Activated CD4-positive, alpha-beta T cell treated with anti-CD3 and anti-CD28 coated beads for 36 hours (primary cell): ENCODE measurements at places on chromosomes 3 and 15.

DNA sequence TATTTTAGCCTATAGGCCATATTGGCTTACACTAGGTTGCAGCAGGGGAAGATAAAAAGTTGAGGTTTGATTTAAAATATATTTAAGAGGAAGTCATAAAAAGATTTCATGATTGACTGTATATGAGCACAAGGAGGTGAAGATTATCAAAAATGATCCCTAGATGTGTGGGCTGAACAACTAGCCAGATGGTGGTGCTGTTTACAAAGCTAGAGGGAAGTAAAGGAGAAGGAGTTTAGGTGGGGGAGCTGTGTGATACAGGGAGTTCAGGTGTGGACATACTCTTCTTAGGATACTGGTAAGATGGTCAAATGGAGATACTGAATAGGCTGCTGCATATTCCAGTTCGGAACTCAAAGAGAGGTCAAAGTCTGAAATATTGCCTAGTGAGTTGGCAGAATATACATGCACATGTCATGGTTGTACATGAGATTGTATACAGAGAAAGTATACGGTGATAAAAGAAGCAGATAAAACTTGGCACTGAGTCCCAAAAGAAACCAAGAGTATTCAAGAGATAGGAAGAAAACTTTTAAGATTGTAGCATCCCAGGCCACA lies 727.8 kb downstream of the NLGN1 start:
- no peak for DNase-seq

DNA sequence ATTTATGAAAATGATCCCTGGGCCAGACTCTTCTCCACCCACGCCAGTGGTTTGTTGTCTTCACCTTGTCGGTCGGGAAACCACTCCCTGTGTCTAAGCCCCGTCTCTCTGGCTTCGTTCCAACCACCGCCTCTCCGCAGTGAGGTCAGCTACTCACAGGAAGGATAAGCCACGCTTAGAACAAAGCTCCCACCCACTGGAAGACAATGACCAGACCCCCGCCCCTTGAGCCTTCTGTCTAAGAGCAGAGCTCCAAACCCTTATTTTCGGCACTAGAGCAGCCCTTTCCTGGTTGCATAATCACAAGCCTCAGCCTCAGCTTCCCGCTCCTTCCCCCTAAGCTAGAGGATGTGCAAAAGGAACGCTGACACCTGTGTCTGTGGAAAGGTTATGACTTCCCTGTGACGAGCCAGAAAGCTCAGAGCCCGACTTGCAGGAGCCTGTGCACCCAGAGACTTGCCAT lies 114.9 kb upstream of the MEF2A start:
- DNase-seq = peak; percentile 80

- DNase-seq = no peak
Measured at GRCh38 chr3:8778475-8778874, 9.1 kb upstream of the OXTR start.

DNA sequence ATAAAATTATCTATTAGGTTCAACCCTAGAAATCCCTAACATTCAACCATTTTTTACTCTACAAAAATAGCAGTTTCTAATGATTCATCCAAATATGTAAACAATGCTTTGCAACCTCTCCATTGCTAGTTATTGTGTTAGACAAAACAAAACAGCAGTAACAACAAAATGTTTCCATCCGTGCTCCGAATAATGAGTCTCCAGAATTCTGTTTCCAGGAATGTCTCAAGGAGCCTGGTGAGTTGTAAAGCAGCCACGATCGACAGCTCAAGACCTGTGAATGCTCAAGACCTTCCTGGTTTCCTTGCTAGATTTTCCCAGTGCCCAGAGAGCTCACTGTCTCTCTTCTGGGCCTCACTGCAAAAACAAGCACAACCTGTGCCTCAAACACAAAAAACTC lies 49.9 kb downstream of the CHRD start:
- DNase-seq = no peak

DNA sequence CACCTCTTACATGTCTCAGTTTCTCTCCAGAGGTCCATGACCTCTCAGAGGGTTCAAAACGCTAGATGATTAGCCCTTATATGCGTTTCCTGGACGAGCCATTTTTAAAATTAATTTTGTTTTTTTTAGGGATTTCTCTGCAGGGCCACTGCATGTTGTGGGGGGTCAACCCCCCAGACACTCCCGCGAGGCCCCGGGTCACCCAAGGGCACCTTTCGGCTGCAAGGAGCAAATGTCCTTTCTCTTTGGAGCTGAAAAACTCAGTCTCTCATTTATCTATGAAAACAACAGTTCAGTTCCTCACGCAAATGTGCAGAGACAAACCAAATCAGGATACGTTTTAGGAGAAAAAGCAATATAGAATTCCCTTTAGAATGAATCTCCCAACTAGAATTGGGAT lies 944.3 kb upstream of the SEMA6D start:
- DNase-seq = no peak

DNA sequence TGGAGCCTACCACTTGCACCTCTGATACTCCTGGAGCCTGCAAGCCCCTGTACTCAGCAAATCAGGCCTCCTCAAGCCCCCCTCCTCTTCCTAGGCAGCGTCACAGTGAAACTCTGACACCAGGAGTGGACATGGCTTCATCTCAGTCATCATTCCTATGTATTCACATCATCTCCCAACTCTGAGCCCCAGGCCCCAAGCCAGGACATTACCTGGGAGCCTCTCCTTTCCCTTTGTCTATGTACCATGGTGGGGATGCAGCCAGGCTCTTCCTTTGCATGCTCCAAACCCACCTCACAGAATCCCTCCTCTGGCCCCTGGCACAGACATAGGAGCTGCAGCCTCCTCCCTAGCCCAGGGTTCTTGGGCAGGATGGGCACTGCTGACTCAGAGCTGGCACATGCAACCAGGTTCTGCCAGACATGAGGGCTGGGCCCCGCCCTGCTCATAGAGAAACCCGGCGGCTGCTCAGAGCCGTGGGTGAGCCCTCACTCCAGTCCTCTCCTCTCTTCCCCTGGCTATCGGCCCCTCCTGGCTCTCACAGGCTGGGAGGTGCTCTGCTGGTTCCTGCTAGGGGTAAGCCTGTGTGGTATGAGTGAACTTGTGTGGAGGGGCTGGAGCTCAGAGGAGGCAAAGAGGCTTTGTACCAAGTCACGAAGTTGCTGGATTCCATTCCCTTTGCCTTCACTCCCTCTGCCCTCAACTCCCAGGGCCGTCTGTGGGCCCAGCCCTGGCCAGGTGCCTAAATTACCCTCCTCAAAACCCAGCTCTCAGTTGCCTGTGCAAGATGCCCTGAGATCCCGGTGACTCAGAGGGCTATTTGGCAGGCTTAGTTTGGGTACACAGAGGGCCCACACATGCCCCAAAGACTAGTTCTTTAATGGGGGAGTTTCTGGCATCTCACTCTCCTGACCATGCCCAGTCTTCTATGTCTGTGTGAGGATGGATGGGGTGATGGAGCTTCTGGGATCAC lies 1.9 kb upstream of the PLCD1 start:
- peak; percentile 57 for DNase-seq

DNA sequence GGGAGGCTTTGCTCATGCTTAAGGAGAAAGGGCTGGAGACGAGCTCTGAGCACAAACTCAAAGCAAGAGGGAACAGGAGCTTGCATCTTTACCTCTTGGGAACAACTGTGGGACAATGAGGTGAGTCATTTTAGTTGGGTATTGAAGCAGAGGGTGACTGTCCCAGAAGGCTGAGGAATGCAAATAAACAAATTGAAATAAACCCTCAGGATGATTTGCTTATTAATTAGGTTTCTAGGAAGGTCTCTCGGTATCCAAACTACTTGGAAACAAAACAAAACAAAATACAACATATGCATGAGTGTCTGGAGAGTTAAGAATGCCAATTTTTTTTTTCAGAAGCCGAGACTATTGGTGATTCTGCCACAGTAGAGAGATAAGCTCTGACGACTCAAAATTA lies 38.4 kb upstream of the CACNA2D3 start:
- DNase-seq = no peak

GRCh38 chr3:125072301-125072700 lies 16.5 kb upstream of the HEG1 start:
- DNase-seq = no peak

- peak; percentile 43 for DNase-seq
Measured at GRCh38 chr3:51099794-51100535, 285.1 kb upstream of the MANF start.

GRCh38 chr3:120410116-120410515 lies 40.7 kb downstream of the FSTL1 start:
- no peak for DNase-seq

DNA sequence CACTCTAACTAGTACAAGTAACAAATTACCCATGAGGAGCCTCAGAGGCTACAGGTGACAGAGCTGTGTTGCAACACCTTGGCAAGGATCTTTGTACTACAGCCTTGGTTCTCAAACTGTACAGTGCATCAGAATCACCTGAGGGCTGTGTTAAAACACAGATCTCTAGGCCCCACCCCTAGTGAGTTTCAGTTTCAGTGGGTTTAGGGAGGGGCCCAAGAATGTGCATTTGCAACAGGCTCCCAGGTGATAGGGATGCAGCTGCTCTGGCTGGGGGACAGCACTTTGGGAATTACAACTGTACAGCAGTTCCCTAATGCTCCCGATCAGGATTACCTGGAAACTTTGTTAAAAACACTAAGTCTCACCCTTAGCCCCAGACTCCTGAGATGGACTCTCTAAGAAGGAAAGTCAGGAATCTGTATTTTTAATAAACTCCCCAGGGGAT lies 66.1 kb upstream of the NR2F2 start:
- DNase-seq = no peak

GRCh38 chr3:141336672-141337522 lies 31.4 kb upstream of the ZBTB38 start:
- no peak for DNase-seq

DNA sequence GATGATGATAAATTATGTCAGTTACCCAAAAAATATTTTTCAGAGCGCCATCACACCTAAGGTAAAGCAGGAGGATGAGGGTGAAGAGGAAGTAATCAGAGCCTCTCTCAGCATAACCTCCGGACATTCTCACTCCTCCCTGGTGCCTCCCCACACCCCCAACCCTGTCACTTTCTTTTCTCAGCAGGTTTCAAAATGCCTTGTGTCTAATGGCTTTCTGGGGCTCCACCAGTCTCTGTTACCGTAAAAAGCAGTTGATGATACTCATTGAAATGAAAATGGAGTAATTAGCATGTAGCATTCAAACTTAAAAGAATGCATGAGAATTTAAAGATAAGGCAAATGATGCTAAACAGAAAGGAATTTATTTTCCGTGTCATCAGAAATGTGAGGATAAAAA lies 180.0 kb downstream of the ERC2 start:
- no peak for DNase-seq

GRCh38 chr3:195209847-195210265 lies 61.1 kb downstream of the XXYLT1 start:
- no peak for DNase-seq

GRCh38 chr3:38521391-38521987 lies 25.3 kb downstream of the EXOG start:
- peak; percentile 75 for DNase-seq

GRCh38 chr15:61047783-61048182 lies 181.3 kb downstream of the RORA start:
- no peak for DNase-seq

GRCh38 chr15:51688863-51689262 lies 7.6 kb downstream of the SCG3 start:
- no peak for DNase-seq

GRCh38 chr15:79099692-79100091 lies 9.1 kb upstream of the RASGRF1 start:
- DNase-seq = no peak

GRCh38 chr3:195838714-195839113 lies 27.0 kb upstream of the MUC4 start:
- DNase-seq = no peak
